Esophagus mucosa (tissue), 1 donor: ENCODE measurements at places on chromosomes 6 and 20.

DNA sequence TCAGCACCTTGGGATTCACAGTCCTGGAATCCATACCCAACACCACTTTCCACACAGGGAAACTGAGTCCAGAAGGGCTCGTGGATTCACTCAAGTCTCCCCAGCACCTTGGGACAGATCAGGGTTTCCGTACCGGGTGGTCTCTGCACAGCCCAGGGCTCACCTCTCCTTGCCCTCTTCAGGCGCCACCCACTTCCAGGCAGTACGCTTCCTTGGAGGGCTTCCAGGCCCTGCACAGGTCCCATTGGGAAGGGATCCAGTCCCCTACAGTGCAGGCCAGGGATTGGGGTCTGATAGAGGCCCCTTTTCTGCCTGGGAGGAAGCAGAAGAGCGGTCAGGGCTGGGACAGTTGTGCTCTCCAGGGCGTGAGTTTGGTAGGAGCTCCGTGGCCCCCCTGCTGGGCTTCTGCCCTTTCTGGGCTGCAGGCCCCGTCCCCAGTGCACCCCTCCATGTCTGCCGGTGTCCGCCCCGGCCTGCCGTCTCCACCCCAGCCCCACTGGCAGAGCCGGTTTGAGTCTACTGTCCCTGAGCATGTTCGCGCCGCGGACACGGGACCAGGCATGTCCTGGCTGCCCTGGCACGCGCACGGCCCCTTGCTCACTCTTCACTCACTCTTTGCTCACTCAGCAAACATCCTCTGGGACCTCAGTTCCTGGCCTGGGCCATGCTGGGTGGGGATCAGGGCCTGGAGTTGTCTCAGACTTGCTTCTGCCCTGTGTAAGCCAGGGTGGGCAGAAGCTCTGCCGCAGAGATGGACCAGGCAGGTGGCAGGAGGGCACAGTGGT is 12.6 kb downstream of the SRC start:
- peak; percentile 91 for ATAC-seq

DNA sequence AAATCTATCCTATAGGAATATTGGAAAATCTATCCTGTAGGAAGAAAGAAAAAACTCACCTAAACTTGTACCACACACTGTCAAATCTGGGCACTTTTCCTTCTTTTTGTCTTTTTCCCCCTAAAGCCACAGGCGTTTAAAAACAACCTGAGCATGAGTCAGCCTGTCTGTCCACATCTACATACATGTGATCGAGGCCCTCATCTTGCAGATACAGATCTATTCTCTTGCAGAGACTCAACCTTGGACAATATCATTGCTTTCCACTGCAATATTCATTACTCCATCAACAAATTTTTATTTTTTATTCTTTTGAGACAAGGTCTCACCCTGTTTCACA is 95.9 kb upstream of the IYD start:
- no peak for ATAC-seq

DNA sequence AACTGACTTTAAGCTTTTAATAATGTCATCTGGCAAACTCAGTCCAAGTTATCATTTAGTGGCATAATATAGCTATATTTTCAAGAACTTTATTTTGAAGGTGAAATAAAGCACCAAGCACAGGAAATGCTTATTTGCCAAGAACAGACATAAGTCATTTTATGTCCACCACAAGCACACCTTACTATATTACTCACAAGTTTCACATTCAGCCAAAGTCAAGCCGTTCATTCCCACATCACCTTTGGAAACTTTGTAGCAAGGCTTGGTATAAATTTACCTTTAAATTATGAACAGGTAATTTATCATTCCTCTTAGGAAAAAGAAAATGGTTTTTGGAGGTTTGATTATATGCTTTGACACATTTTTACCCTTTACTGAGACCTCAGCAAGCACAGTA is 236.8 kb upstream of the FKBP1C start:
- ATAC-seq = no peak

- peak; percentile 33 for ATAC-seq
These were observed 11.4 kb downstream of the SENP6 start for GRCh38 chr6:75613056-75613501.

DNA sequence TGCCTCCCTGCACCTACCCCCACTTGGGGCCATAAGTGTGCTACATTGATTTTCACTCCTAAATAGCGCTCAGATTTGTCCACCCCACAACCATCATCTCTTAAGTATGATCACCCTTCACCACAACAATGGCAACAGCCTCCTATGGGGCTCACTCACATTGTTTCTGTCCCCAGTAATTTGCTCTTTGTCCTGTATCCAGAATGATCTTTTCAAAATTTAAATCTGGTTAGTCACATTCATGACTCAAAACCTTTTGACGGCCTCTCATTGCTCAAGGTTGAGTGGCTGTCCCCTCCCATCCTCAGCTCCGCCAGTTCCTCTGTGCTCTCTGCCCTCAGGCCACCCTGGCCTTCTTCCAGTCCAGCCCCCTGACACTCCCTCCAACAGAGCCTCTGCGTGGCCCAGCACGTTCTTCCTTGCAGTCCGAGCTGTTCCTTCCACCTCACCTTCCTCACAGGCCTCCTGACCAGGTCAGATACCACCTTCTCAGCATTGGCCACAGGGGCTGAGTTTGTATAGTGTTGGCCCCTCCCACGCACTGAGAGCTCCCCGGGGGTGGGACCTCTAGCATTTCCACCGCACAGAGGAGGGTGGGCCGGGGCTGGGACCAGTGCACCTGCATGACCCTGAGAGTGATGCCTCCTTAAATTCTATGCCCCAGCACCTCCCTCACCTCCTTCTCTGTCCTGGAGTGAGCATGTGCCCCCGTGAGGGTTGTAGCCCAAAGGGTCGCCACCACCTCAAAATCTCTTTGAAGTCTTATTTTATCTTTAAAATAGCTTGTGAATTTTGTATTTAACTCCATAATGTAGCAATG is 2.4 kb upstream of the PPP1R3G start:
- ATAC-seq = peak; percentile 89

- ATAC-seq = no peak
These were observed 90.4 kb upstream of the HIVEP1 start for GRCh38 chr6:11921751-11922150.

DNA sequence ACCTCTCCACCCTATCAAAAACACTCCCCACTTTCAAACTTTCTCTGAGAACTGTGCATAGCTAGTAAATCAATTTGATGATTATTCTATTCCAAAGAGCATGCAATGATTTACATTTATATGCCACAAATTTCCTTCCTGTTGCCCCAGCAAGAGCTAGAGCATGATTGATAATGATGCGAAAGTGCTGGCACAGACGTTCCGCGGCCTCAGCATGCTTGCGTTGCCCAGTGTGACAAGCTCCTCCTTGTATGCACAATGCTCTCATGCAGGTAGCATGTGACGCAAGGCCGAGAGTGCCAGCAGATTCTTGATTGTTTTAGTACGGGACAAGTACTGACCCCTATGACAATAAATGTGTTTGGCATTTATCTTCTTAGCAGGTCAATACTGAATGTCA is 696.3 kb upstream of the SLC35B3 start:
- ATAC-seq = peak; percentile 48

DNA sequence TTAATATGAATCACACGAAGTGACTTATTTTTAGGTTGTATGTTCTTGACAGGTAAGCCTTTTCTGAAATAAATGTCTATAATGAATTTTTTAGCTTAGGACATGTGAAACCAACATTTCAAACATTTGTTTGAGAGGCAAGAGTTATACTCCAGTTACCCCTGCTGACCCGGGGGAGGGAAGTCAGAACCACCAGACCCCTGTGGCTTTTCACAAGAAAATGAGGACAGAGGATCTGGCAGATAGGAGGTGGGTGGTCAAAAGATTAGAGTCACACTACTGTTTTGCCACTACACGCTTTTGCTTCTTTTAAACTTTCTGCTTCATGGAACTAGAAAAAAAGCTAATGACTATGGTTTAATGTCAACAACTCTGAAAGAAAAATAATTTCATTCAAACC is 27.5 kb upstream of the ADGRF4 start:
- no peak for ATAC-seq

DNA sequence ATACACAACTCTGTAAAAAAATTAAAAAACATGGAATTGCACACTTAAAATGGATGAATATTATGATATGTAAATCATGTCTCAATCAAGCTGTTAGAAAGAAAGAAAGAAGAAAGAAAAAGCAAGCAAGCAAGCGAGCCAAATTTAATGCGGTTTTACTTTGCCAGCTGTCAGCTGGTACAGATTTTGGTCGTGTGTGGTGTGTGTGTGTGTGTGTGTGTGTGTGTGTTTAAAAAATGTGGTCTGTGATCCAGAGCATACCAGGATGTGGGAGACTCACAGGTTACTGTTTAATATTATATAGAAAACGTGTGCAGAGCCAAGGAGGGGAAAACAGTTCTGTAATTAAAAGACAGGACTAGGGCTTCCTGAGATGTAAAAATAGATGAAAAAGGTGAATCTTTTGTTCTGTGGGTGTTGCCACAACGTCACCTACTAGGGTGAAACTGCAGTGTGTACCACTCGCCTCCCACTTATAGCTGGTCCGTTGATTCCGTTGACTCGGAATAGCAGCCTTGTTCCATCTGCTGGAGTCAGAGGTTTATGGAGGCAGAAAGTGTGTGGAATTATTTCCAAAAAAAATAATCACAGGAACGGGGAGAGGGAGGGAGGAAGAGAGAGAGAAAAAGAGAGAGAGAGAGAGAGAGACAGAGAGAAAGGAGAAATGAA is 197.7 kb downstream of the BCAS1 start:
- ATAC-seq = peak; percentile 31

GRCh38 chr6:114218437-114219340 is 124.1 kb downstream of the HS3ST5 start:
- no peak for ATAC-seq

DNA sequence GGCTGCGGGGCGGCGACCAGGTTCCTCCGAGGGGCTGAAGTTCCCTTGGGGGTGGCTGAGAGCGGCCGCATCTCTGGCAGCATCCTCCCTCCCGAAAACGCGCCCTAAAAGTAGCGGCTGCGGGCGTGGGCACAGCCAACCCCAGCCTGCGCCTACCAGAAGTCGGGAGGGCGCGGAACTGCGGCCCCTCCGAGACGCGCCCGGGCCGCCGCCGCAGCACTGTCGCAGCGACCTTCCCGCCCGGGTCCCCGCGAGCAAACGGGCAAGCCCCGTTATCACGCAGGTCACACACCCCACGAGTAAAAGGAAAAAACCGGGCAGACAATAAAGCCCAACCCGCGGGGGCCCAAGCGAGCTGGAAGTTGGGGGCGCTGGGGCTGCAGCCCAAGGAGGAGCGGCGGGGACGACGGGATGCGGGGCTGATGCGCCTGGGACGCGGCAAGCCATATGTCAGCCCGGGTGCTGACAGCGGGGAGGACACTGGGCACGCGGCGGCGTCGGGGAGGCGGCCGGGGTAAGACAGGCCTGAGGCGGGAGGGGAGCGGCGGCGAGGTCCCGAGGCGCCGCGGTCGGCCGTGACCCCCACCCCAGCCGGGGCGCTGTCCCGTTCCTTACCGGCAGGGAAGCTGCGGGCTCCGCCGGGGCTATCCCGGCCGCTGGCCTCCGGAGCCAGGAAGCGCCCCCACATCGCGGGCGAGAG is 659 bp downstream of the CEP85L start:
- ATAC-seq = peak; percentile 55
